ENCODE measurements at places on chromosomes 6 and 20.
A peak's percentile ranks its signal among the peaks of the same experiment; 100 is the strongest.

DNA sequence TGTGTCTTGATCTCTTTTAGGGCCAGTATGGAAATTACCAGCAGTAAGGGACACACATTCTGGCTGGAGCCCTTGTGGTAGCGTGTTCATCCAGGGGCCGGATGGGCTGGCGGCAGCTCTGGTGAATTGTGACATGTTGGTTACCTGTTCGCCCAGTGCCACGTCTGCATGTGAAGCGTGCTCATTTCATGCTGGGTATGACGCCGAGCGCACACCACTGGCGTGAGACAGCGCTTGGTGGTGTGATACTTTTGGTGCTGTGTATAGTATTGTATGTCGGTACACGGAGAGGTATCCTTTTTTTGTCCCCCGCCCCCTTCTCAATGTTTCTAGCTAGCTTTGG is 3.7 kb upstream of the MTG2 start:
- DNase-seq: no peak

DNA sequence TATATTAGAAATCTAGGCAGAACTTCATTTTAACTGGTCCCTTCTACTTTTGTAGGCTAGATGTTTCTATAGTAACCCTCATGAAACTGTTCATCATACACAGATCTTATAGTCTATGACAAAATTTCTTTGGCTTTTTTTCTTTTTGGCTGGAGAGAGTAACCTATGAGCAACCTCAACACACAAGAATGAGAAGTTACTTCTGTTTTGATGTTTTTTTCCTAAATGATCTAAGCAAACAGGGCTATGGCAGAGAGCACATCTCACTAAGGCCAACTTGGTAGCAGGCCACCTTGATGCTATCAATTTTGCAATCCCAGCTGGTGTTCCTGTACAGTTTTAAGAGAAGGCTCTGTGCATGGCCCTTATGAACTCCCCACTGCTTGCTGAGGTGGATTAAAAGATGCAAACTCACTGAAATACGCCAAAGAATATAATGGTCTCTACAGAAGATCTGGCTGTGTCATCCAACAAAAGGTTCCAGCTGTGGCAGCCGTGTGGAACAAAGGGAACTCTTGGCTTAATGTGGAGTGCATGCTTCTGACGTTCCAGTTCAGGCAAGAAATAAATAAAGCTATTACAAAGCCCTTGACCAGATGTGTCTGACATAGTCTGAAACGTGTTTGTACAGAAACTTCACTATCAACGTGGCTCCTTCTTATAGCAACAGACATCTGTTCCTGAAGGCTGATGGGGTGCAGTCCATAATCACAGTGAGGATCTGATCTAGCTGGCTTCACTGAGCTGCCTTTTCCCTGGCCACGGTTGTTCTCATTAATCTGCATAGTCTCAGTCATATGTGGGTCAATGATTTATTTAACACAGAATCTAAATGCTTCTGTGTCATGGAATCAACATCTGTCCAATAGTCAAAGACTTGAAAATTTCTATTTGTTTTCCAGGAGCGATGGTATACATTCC is 481.1 kb downstream of the BMP2 start:
- DNase-seq: no peak

GRCh38 chr6:28867086-28867409 is 56.7 kb downstream of the TRIM27 start:
- DNase-seq: no peak

DNA sequence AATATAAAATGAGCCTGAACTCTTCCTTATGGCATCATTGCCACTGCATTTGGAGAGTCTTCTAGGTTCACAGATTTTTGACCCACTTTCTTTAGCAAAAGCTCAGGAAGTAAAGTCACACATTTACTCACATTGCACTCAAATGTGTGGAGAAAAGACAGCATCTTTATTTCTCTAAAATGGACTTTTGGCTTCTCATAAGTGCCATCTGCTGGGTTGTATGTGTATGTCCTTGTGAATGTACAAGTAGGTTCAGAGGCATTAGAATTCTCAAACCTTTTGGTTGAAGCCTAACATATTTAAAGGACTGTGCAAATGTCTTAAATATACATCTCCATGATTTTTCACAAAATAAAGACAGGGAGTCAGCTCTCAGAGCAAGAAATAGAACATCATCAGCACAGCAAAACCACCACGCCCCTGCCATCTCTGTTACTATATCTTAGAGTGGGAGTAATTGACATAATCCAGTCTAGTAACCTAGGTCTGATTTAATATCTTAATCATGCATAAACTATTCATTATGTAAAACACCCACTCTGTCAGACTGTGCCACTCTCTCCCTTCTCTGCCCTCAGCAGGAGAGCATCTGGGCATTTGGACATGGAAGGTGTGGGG is 42.2 kb upstream of the SPTLC3 start:
- no peak for DNase-seq

DNA sequence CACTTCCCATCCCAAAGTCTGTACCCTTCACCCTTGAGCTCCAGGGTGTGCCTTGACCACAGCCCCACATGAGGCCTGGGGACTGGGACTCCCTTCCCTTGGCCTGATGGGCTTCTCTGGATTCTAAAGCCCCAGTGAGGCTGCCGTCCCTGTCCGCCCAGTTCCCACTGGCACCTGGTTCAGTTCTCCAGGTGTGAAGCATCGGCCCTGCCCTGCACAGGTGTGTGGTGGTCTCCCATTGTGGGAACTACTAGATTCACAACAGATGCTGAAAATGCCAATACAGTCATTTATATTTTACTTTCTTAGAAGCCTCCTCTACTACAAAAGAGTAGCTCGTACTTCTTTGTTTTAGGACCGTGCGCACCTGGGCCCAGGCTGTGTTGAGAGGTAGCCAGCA is 72.8 kb downstream of the TTLL2 start:
- no peak for DNase-seq

DNA sequence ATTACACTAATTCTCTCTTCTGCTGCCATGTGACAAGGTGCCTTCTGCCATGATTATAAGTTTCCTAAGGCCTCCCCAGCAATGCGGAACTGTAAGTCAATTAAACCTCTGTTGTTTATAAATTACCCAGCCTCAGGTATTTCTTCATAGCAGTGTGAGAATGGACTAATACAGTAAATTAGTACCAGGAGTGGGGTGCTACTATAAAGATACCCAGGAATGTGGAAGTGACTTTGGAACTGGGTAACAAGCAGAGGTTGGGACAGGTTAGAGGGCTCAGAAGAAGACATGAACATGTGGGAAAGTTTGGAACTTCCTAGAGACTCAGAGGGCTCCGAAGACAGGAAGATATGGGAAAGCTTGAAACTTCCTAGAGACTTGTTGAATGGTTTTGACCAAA is 34.8 kb downstream of the MICA start:
- no peak for DNase-seq

GRCh38 chr6:89110284-89110683 is 7.6 kb downstream of the SRSF12 start:
- DNase-seq: no peak

DNA sequence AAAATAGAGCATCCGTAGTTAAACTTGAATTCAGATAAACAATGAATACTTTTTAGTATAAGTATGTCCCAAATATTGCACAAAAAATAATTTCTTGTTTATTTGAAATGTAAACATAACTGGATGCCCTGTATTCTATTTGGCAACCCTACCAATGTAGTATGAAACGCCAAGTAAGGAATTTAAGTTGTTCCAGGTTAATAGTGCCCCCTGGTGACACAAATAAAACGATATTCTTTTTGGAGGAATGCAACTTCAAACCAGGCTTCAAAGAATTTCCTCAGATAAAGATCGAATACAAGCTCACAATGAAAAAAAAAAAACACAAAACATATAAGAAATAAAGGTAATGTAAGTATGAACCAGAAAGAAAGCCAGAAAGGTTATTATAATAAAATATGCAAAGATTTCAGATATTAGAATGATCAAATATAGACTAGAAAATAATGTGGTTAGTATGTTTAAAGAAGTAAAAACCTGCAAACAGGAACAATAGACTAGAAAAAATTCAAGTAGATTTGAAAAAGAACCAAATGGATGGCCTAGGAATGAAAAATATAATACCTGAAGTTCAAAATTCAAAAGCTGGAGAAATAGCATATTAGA is 18.4 kb upstream of the AKAP7 start:
- no peak for DNase-seq

DNA sequence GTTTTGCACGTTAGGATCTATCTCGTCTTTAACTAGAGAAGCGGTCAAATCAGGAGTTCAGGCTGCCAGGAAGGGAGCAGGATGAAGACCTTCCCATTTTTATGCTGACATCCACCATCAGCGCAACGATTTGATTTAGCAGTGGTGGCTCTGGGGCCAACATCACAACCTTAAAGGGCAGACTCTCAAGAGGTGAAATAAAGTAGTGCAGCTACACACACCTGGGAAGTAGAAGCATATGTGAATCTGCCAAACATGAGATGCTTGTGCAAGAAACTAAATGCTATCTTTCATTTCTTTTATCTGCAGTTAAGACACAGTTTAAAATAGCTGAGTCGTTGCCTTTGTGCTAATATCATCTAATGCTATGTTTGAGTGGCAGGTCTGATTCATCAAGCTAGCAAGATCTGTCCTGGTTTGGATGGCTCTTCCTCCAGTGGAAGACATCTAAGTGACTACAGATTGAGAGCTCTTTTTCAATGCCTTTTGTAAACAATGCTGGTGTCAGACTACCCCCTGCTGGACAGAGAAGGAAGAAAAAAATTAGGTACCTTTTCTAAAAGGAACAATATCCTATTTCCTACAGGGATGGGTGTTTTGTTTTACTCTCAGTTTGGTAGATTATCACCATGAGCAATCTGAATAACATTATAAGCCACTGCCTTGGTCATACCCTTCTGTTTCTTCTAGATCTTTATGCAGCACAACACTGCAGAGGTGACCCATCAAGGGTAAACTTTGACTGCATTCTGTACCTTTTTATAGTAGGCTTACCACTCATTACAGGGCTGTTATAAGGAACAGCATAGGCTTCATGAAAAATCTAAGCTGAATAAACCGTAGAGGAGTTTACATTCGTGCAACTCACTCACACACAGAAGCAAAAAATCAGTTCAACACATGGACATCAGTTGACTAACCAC is 171.6 kb upstream of the FBXL4 start:
- no peak for DNase-seq

DNA sequence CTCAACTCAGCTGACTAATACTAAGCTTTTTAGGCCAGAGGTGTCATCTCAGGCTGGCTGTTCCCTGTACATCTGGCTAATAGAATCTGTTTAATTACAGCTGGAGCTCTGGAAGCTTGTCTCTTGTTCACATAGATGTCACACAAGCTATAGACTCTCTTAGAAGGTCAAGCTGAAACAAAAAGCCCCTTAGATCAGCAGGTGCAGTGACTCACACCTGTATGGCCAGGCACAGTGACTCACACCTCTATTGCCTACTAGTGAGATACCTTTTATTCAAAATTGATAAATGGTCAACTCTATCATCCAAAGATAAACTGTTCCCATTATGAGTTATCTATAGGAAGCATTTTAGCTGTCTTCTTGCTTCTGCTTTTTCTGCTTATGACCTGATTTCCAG is 29.9 kb upstream of the MTHFD1L start:
- DNase-seq: no peak

DNA sequence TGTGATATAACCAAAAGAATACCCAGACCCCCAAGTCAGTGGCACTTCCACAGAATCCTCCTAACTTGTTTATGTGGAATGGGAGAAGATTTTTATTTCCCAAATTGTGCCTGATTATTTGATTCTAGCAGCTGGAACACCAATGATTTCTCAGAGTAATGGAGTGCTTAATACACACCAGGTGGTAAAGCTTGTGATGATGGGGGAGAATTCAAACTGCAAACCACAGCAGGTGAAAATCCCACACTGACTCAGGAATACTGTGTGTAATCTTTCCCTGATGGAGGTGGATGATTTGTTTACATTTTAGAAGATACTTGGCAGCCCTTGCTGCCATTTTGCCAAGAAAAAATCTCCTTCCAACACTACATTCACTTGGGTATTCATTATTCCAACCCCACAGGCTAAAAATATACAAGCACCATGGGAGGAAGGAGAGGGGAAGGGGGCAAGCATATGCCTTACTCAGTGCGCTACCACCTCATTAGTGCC is 212.7 kb upstream of the PLN start:
- no peak for DNase-seq

DNA sequence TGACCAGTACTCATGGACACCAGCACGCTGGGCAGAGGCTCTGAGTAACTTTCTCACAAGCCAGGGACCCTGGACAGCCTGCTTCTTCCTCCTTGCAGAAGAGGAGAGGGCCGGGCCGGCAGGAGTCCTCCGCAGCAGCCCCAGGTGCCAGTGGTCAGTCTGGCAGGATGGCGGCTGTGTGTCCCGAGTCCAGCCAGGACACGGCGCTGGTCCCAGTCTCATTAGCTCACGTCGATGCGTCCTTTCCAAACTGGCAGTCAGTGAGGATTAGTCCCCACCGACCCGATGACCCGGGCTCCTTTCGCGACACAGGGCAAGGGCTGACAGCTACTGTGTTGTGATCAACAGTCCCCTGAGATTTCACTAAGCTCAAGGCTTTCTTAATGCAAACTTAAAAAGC is 267.0 kb downstream of the TAF4 start:
- no peak for DNase-seq

GRCh38 chr6:145656128-145656527 is 79.2 kb downstream of the EPM2A start:
- DNase-seq: no peak

DNA sequence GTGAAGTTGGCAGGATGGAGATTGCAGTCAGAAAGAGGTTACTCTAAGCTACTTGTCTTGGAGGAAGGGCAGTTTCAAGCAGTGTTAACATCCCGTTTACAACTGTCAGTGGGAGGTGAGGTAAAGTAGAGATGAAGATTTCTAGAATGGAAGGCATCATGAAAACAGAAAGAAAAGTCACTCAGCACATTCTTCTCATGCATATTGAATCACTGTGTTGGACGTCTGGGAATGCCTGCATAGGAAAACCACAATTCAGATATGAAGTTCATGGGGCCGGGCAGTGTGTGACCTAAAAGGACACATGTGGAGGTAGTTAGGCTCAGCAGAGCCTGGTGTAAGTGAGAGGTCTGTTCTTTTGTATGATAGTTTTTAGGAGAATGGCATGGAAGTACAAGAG is 73.5 kb upstream of the LAMP5 start:
- no peak for DNase-seq

DNA sequence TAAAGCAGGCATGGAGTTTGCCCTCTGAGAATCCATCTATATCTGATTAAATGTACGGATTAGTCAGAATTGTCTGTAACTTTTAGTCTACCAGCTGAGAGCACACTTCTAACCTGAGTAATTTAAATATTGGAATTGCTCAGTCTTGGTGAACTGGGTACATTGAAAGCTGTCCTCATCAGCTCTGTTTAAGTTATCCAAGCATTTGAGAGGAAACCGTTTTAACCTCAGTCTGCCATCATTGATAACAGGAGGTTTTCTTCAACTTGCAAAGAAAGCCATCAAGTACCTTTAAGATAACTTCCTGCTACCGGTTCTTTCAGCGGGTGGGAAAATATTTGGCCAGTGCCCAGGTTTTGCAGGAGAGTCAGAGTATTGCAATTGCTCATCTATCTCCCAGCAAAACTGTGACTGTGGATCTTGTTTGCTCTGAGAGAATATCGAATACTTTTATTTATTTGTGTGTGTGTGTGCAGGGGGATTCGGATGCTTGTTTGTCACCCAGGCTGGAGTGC is 31.1 kb upstream of the F13A1 start:
- DNase-seq: no peak

- peak; percentile 66 for DNase-seq
Observed at GRCh38 chr6:108164815-108165706, 761 bp upstream of the NR2E1 start.

GRCh38 chr6:7261032-7261841 is 51.8 kb downstream of the SSR1 start:
- peak; percentile 91 for DNase-seq

- DNase-seq: peak; percentile 11
Observed at GRCh38 chr6:47977314-47977713, 133.7 kb downstream of the PTCHD4 start.

All from WTC11 (cell line).